ENCODE measurements at places on chromosomes 12 and 14.

DNA sequence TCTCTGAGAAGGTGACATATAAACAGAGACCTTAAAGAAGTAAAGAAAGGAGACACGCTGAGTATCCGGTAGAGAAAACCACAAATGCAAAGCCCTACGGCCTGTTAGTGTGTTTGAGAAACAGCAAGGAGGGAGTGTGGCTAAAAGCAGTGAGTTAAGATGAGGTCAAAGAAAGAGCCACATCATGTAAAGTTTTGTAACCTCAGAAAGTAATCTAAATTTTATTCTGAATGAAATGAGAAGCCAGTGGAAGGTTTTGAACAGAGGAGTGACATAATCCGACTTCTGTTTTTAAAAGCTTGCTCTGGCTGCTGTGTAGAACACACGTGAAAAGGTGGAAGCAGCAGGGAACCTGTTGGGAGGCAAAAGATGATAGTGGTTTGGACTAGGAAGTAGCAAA, 32.6 kb downstream of the PPP2R5E start:
- DNase-seq, result no peak

GRCh38 chr14:95523815-95524448, 7.5 kb upstream of the SYNE3 start:
- DNase-seq, result no peak

- no peak for DNase-seq
Measured at GRCh38 chr14:40122968-40123648, 690.9 kb upstream of the FBXO33 start.

GRCh38 chr12:94689002-94689645, 38.8 kb upstream of the TMCC3 start:
- DNase-seq, result no peak

- DNase-seq, result no peak
Measured at GRCh38 chr12:54393207-54393609, 8.7 kb upstream of the ZNF385A start.

DNA sequence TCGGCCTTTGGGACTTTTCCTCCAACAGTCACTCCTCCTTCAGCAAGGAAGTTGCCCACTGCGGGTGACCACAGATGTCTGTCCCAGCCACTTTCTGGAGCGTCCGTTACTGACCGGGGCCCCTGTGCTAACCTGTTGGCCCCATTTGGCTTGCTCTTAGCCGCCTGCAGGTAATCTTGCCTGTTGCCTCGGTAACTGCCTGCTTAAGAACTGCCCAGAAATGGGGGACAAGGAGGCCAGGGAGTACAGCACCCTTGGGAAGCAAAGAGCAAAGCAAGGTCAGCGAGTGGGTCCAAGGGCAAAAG, 338.8 kb upstream of the SFSWAP start:
- DNase-seq, result no peak

DNA sequence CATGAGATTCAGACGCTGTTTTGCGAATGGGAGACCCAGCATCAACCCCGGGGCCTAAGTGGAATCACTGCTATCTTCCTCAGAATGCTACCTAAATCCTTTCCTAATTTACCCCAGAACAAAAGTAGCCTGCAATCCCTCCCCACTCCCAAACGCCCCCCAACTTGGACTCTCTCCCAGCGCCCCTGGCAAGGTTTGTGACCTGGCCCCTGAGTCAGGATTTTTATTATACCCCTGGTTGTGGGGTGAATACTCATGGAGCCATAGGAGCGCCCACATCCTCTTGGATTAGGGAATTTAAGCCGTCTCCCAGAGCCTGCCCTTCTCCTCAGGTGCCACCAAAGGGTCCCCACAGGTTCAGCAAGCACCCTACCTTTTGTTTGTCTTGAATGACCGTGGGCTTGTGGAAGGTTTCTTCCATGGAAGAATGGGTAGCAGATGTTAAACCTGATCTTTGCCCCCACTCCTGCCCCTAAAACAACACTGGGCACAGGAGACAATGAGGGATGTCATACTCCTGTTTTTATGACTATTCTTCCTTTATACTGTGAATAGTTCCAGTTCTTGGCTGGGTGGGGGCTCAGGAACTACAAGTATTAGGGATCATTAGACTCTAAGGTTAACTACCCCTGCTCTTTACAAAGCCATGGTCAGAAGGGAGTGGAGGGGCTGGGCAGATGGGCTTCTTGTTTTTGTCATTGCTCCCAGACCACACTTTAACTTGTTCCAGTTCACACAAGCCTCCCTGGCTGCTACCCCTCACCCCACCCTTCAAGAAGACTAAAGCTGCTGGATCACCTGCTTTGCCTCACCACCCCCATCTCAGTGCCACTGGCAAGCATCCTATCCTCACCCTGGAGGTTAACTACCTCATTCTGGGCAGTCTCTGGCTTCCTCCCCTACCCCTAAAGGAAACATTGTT, 630 bp downstream of the MYL6B start:
- DNase-seq, result no peak

GRCh38 chr14:77181603-77182437, at the start of gene TMEM63C:
TSS of gene TMEM63C (plus strand) at chr14:77181798. CDS start at chr14:77218814, 37,016 bp downstream.
- no peak for DNase-seq

DNA sequence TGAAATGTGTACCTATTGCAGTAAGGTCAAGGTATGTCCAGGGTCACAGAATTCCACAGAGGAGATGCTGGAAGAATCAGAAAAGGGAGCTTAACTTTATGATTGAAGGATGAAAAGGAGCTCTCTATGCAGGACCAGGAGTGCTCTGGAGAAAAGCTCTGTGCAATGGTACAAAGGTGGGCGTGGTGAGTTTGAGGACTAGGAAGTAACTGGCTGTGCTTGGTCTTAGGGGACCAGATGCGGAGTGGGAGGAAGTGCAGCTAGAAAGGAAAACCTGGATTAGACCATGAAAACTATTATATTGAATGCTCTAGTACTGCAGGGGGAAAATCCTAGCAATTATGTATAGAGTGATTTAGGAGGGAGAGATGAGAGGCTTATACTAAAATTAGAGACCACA, 56.8 kb downstream of the BTG1 start:
- no peak for DNase-seq

GRCh38 chr14:90573385-90574105, 176.7 kb downstream of the CALM1 start:
- DNase-seq, result no peak

DNA sequence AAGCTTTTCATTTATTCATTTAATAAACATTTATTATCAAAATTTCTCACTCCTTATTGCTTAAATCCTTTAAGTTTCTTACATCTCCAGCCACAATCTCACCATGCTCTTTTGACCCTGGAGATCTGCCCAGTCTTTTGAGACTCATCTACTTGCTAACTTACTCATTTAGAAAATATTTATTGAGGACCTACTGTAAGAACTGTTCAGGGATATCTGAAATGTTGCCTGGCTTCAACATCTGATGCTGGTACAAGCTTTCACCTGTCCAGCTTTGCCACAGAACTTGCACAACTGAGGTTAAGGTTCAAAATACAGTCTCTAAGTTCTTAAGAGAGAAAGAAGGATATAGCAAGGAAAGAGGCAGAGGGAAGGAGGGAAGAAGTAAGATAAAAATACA, 17.5 kb upstream of the GXYLT1 start:
- DNase-seq, result no peak
